ENCODE measurements at places on chromosomes 5 and 9. TPM values are rescaled to one million over a fixed set of nuclear protein-coding genes. Genes with fewer than 3 reads are reported as not detected.

DNA sequence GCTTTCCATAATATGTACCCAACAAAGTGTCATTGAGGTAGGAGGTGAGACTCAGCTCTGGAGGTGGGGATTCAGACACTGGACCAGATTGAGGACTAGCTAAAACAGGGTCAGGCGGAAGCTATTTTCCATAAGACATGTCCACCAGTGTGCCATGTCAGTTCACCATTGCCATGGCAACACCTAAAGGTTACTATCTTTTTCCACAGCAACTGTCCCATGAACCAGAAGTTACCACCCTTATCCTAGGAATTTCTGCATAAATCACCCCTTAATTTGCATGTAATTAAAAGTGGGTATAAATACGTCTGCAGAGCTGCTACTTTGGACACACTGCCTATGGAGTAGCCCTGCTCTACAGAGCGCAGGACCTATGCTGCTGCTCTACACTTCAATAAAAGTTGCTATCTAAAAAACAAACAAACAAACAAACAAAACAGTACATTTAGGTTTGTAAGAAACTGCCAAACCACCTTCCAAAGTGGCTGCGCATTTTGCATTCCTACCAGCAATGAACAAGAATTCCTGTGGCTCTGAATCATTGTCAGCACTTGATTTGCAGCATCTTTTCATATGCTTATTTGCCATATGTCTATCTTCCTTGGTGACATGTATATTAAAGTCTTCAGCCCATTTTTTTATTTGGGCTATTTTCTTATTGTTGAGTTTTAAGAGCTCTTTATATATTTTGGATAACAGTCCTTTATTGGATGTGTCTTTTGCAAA lies 18.0 kb upstream of the TRIM32 start:
- DNase-seq, result no peak

Gene HSPA5
- total RNA-seq, result 176 TPM

- DNase-seq, result no peak
These were observed 96.9 kb downstream of the MED27 start for GRCh38 chr9:131982671-131983239.

DNA sequence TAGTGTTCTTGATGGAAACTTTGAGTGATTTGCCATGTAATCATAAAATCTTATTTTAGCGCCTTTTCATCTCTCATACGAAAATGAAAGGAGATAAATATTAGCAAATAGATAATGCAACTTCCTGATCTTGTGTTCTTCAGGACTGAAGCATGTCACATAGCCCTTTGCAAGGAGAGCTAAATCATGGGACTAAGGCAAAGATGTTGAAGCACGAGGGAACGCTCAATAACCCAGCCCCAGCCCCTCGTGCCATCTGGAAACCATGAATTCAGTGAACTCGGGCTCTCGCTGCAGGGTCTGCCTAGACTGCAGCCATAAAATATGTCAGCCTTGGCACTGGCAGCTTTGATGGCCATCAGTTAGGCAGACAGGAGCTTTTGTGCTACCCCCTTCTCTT lies 58.2 kb downstream of the F2RL2 start:
- no peak for DNase-seq
